ENCODE measurements at places on chromosomes 1 and 21.

GRCh38 chr1:33335020-33335419, 14.1 kb upstream of the A3GALT2 start:
- no peak for DNase-seq

DNA sequence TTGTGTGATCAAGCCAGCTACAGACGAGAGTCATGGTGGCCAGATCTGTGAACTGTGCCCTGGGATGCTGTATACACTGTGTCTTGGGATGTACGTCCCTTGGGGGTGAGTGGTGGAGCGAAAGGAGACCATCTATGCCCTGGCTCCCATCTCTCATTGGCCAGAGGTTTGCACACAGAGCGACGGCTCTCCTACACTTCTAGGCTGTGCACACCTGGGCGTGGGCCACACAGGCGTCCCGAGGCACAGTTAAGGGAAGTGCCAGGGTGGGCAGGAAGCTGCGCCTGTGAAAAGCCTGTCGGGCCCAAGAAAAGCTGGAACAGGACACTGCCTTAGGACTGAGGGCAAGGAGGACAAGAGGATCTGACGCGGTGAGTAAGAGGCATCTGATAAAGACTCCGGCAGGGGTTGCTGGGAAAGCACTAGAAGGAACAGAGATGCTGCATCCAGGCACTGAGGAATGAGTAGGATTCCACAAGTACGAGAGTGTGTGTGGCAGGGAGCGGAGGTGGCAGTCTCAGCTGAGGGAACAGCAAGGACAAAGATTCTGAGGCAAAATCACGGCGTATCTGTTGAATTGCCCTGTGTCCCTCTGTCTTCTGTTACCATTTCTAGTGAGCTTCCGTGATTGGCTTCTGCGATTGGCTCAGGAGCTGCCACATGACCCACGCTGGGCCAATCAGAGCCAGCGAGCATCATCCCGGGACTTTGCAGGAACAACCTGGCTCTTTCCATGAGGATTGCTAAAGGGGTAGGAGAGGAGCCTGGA, 67.9 kb upstream of the ZBTB40 start:
- no peak for DNase-seq

- no peak for DNase-seq
These were observed 14.5 kb downstream of the TIAM1 start for GRCh38 chr21:31329456-31330143.

DNA sequence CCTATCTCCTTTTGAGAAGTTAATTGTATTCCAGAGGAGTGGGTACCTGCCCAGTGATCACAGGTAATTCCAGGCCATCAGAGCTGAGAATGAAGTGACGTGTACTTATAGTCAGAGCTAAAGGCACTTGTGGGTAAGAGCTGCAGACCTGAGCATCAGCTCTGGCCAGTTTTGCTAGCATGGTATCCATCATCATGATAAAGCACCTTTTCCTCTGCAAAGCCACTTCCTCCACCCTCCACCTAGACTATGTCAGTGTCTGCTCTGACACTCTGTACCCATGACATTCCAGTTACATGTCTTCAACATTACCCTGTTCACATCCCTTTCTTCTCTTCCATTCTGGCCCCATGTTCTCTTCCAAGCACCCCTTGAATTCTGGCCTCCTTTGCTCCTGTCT, 157.3 kb downstream of the GRIK3 start:
- no peak for DNase-seq

DNA sequence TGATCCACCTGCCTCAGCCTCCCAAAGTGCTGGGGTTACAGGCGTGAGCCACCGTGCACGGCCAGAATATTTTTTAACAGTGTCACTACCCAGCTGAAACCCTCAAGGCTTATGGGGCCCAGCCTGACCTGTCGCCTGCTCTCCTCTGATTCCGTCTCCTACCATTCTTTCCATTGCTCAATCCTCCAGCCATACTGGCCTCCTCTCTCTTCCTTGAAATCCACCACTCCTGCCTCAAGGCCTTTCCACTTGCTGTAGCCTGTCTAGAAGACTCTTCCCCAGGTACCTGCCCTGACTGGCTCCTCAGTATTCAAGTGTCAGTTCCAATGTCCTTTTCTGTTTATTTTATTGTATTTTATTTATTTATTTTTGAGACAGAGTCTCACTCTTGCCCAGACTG, 53.9 kb downstream of the YARS1 start:
- DNase-seq = no peak

DNA sequence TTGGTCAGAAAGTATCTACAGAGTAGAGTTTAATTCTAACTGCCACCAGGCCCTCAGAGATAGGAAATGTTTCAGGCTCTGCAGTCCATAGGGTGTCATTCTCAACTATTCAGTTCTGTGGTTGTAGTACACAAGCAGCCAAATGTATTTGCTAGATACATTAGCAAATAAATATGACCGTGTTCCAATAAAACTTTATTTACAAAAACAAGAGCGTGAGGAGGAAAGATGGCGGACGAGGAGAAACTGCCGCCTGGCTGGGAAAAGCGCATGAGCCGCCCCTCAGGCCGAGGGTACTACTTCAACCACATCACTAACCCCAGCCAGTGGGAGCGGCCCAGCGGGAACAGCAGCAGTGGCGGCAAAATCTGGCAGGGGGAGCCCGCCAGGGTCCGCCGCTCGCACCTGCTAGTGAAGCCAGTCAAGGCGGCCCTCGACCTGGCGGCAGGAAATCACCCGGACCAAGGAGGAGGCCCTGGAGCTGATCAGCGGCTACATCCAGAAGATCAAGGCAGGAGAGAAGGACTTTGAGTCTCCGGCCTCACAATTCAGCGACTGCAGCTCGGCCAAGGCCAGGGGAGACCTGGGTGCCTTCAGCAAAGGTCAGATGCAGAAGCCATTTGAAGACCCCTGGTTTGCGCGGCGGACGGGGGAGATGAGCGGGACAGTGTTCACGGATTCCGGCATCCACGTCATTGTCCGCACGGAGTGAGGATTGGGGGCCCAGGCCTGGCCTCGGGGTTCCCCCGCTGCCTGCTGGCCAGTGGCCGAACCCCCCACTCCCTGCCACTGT, 286.1 kb downstream of the LRRC40 start:
- DNase-seq = no peak

DNA sequence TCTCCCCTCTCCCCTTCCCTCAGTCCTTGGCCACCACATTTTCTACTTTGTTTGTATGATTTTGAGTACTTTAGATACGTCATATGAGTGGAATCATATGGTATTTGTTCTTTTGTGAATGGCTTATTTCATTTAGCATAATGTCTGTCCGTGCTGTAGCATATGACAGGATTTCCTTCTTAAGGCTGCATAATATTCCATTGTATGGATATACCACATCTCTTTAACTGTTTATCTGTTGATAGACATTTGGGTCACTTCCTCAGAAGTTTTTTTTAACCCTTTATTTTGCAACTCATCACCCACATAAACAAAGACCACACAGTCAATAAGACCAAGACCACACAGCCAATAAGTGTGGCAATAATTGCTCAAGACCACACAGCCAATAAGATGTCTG, 24.9 kb downstream of the FAM163A start:
- no peak for DNase-seq

DNA sequence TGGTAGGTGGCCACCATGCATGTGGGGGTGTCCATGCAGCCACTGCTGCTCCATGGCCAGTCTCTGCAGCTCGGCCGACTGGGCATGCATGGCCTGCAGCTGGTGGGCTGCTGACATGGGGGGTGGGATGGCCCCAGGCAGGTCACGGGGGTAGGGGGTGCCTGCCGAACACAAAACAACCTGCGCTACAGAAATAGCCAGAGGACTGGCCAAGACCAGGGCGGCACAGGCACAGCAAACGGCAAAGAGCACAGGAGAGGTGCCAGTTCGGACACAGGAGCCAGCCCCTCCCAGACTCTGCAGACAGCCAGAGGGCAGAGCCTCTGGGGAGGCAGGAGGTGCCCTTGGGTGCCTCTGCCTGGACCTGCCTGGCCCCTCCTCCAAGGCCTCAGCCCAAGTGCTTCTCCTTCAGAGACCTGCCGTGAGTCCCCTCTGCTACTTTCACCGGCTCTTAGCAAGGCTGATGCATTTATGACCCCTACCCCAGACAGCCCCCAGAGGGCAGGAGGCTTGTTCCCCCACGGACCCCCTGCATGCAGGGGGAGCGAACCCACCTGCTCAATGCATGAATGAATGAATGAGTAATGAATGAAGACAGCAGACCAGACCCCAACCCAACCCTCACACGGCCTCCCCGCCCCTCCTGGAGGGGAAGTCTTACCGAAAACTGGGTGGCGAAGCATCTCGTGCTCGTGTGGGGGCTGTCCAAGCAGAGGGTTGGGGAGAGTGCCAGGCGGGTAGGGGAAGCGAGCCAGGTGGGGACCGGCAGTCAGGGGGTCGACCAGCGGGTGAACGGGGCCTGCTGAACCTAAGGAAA, 37.7 kb downstream of the SLC45A1 start:
- no peak for DNase-seq

DNA sequence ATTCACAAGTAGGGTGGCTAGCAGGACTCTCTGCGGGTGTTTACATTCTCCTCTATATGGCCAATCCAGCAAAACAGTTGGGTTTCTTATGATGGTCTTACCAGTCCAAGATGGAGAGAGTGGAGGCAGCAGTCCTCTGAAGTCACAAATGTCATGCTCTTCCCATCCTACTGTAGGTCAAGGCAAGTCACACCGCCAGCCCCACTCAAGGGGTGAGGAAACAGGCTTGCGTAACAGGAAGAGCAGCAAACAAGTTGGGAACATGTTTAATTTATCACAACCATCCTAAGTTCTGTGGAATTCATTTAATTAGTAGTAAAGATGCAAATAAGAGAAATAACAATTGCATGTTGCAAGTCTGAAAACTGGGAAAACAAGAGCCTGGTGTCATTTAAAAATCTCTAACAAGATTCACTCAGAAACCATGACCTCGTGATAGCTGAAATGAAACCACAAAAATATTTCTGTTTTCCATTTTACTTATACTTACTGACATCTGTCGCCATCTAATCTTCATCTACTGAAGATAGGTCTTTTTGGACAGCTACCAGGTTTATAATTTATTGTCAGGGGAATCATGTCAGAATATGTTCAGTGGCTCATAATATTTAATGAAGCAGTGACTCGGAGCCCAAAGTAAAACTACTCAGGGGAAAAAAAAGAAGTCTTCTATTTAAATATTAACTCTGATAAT, 349.1 kb upstream of the FMN2 start:
- no peak for DNase-seq

GRCh38 chr1:41357451-41358101, 3.7 kb upstream of the FOXO6 start:
- DNase-seq = peak; percentile 38

DNA sequence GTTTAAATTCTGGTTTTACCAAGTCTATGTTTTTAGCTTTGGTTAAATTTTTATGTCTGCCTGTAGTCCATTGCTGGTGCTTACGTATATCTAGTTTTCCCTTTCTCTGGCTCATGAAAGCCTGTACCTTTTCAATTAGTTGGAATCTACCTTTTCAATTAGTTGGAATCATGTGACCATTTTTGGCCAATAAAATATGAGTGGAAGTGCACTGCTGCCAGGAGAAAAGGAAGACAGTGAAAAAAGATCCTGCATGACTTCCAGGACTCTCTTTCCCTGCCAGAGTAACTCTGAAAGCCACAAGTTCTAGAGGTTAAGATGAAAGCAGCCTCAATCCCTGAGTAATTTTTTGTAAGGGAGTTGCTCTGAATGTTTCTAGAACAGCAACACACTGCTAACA, 2.2 kb upstream of the GRIK1 start:
- no peak for DNase-seq

DNA sequence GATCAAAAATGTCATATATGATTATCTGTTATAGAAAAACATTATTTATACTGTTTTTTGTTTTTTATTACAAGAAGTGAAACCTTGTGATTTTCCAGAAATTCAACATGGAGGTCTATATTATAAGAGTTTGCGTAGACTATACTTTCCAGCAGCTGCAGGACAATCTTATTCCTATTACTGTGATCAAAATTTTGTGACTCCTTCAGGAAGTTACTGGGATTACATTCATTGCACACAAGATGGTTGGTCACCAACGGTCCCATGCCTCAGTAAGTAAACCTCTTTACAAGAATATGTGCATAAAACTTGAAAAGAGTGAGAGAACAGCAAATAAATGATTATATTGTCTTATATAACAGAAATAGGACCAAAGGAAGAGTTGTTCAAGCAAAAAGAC, 14.5 kb downstream of the CFHR4 start:
- no peak for DNase-seq

- no peak for DNase-seq
These were observed 6.5 kb downstream of the RHEX start for GRCh38 chr1:206059355-206059915.

- no peak for DNase-seq
These were observed 16.2 kb downstream of the CSRP1 start for GRCh38 chr1:201490708-201491131.

- peak; percentile 35 for DNase-seq
These were observed 11.3 kb upstream of the SLC1A7 start for GRCh38 chr1:53153752-53154151.

DNA sequence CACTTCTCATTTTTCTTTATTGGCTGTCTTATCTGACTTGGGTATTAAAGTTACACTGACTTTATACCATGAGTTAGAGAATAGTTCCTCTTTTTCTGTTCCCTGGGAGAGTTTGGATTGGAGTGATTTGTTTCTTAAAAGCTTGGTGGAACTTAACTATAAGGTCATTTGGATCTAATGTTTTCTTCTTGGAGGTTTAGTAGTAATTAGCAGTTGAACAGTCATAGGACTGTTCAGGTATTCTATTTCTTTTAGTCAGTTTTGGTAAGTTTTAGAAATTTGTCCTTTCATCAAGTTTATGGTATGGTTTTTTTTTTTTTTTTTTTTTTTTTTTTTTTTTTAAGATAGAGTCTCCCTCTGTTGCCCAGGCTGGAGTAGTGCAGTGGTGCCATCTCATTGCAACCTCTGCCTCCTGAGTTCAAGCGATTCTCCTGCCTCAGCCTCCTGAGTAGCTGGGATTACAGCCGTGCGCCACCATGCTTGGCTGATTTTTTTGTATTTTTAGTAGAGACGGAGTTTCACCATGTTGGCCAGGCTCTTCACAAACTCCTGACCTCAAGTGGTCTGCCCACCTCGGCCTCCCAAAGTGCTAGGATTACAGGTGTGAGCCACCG, 6.3 kb downstream of the TTC3 start:
- DNase-seq = no peak

- no peak for DNase-seq
These were observed 502 bp downstream of the VANGL2 start for GRCh38 chr1:160400646-160401486.

- peak; percentile 87 for DNase-seq
These were observed 41.3 kb upstream of the TACSTD2 start for GRCh38 chr1:58618303-58618702.

- DNase-seq = peak; percentile 74
These were observed 2.4 kb upstream of the TMEM125 start for GRCh38 chr1:43267291-43267805.
